ENCODE measurements at places on chromosomes 2 and 18. TPM values are rescaled to one million over a fixed set of nuclear protein-coding genes. Genes with fewer than 3 reads are reported as not detected.

DNA sequence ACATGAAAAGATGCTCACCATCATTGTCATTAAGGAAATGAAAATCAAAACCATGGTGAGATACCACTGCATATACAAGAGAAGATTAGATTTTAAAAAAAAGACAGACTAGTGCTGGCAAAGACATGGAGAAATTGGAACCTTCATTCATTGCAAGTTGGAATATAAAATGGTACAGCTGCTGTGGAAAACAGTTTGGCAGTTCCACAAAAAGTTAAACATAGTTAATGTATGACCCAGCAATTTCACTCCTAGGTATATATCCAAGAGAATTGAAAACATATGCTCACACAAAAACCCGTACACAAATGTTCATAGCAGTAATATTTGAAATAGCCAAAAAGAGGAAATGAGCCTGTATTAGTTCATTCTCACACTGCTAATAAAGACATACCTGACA lies 33.7 kb upstream of the MBOAT2 start:
- no peak for DNase-seq

DNA sequence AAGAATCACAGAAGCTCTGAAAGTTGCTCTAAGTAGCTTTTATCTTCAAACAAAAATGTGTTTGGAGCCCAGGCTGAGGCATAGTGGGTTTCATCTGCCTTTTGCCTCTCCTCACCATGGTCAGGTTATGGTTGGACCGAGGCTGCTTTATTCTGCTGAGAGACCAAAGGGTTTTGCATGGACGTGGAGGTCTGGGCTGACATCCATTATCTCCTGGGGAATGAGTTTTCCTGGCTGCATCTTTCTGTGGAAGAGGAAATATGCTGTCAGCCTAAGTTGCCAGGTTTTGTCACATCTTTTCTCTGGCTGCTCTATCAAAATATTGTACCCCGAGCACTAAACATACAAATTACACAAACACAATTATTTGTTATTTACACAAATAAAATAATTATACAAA lies 223.2 kb downstream of the LDLRAD4 start:
- DNase-seq: no peak

The RAB31 gene
- total RNA-seq: 59.0 TPM

DNA sequence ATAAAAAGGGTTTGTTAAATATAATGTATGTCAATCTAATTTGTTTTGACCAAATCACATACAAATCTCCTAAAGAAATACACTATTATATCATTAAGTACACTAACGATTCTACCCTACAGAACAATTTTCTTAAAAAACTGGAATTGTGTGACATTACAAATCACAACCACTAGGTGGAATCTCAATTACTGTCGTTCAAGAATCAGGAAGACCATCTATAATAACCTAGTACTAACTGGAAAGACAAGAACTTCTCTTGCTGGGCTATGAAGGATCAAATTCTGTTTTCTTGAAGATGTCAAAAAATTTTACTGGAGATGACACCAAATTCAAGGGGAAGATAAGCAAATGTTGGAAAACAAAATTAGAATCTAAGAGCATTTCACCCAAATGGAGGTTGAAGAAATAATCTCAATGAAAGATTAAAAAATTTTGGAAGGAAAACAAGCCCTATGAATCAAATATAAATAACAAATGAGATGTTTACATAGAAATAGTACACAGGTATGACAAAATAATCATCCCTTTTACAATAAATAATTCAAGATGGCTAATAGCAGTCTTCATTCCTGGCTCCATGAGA lies 110.9 kb downstream of the STK39 start:
- no peak for DNase-seq

DNA sequence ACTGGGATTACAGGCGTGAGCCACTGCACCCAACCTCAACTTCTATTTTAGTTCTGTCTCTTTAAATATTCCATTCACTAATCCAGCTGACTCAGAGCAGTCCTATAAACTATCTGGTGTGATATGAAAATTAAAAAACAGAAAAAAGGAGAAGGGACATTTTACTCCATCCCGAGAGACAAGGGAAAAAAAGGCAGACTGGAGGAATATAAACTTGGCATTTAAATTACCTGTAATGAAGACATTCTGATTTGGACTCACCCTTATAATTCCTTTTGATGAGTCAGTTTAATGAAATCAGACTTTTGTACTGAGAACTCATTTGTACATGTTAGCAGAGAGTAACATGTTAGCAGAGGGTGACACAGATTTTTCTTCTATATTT lies 74.8 kb upstream of the RIOK3 start:
- DNase-seq: no peak

DNA sequence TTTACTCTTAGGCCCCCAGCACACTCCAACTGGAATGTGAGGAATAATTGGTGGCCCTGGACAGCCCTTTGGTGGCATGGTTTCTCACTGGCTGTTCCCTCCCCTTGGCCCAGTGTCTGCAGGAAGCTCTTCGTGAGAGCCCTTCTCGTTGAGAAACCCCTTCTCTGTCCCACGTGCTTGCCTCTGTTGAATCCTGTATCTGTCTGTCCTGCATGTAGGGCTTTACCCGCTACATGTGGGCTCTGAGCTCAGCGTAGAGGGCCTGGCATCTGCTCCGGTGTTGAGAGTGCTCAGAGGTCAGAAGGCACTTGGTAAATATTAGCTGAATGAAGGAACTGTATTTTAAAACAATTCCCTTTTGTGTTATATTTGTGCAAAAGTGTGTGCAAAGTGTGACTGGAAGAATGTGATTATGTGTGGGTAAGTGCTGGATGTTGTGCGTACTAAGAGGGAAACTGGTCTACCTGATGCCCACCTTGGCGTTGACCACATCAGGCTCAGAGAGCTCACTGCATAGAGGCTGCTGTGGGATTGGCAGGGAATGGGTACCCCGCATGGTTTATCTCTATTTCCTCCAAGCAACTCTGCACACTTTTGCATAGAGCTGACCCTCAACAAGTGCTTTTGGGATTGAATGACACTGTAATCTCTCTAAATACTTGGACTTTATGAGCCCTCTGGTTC lies 40.0 kb downstream of the RNF144A start:
- DNase-seq: no peak

The TMEM237 gene
- total RNA-seq: 55.4 TPM

DNA sequence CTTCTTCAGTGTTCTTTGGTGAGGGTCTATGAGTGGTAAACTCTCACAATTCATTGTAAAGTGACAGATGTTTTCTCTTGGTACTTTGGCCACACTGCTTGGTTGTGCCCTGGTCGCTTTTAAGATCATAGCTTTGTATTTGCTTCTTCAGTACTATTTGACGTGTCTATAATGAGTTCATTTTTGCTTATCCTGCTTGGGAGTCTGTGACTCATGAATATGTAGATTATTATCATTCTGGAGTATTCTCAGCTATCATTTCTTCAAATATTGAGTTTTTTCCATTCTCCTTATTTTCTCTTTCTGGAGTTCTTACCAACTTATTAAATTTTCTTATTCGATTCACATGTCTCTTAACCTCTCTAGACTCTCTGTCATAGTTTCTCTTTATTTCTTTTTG lies 73.0 kb upstream of the HS6ST1 start:
- no peak for DNase-seq

- DNase-seq: peak; percentile 18
Observed at GRCh38 chr2:155060896-155061295, 362.4 kb downstream of the KCNJ3 start.

GRCh38 chr2:174683392-174683759 lies 80.9 kb downstream of the CHRNA1 start:
- peak; percentile 59 for DNase-seq

GRCh38 chr2:45680351-45680967 lies 29.0 kb downstream of the PRKCE start:
- no peak for DNase-seq

The MAP3K19 gene
- 16.0 TPM for total RNA-seq

The COL4A3 gene
- 2.2 TPM for total RNA-seq

The FBLN7 gene
- 6.0 TPM for total RNA-seq

GRCh38 chr18:11862468-11863137 lies 11.4 kb downstream of the CHMP1B start:
- DNase-seq: no peak

The ST8SIA5 gene
- 3.3 TPM for total RNA-seq

The MALL gene
- 5.9 TPM for total RNA-seq

GRCh38 chr2:237109421-237109934 lies 23.8 kb downstream of the COPS8 start:
- no peak for DNase-seq

The PLCD4 gene
- total RNA-seq: 8.3 TPM

- DNase-seq: no peak
Observed at GRCh38 chr18:61677435-61677970, 215.3 kb downstream of the RNF152 start.

GRCh38 chr2:32977228-32977758 lies 30.5 kb downstream of the LTBP1 start:
- no peak for DNase-seq

DNA sequence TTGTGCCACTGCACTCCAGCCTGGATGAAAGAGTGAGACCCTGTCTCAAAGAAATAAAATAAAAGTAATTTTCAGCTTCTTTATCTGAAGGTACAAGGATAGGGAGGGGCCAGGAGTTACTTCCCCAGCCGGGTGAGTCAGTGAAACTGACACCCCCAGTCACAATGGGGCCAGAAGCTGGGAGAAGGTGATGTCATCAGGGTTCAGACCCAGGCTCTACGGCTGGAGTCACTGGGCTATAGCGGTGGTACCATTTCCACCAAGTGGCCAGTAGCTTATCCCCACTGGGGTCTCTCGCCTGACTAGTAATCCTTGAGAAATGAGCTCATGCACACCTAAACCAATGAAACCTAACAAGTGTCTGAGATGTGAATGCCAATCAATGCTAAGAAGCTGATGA lies 107.9 kb downstream of the ALPK2 start:
- DNase-seq: no peak

GRCh38 chr2:51918113-51918512 lies 886.2 kb upstream of the NRXN1 start:
- DNase-seq: no peak

DNA sequence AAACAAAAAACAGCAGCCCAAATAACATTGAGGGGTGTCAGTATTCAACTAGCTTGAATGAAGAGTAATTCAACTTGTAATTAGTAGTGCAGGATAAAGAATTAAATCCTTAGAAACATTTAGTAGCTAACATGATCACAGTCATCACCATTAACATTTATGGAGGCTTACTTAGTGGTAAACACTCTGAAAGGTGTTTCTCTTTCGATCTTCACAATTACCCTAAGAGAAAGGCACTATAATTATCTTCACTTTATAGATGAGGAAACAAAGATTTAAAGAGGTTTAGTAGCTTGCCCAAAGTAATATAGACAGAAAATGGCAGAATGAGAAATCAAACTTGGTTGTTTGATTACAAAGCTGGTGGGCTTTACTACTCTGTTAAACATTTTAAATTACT lies 81.5 kb downstream of the GAREM1 start:
- DNase-seq: no peak

DNA sequence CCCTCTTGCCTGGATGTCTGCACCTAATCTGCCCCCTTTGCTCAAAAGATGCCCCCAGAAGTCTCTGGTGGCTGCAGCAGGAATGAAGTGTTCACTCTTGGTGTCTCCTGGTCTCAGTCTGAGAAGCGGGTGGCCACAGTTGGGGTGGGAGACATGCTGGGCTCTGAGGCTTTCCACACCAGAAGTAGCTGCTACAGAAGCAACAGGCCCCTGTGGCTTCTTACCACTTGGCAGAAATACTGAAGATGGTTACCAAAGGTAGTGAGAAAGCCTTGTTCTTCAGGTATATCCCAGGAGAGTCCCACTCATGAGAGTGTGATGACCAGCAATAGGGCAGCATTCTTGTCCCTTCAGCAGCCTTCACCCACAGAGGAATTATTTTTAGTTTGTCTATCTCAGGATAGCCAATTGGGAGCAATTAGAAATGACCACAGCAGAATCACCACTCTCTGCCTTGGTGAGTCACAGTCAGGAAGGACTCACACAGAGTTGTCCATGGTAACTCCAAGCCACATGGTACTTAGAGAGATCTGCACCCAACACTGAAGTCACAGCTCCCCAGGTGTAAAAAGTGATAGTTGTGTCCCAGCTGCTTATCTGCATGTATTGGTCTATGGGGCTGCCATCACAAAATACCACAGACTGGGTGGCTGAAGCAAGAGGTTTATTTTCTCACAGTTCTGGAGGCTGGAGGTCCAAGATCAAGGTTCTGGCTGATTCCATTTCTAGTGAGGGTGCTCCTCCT lies 169.8 kb upstream of the ID2 start:
- no peak for DNase-seq

All from spinal cord (tissue), 10 donors.